ENCODE measurements at places on chromosomes 4 and X.

DNA sequence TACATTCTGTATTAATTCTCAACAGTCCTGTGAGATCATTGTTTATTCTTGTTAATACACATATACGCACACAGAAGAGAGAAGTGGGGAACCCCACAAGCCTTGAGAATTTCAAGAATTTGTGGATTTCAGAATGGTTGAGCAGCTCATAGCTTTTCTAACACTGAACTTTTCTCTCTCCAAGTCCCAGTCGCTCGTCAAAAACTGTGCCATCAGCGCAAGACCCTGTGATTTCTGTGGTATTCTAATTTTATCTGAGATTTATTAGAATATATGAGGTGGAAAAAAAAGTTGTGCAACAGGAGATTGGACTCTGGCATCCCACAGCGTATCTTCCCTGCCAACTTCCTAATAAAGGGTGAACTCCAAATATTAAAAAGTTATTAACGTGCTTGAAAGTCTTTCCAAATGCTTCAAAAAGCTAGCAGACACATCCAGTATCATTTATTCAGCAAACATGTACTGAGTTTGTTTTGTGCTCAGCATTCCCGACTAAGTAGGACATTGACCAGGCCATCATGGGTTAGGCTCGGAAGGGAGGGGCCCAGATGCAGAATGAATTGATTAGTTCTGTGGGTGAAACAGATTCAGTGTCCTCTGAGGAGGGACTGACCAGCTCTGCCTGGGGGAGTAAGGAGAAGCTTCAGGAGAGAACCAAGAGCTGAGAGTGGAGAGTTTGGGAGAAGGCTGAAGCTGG, 165.6 kb downstream of the CBR4 start:
- no peak for DNase-seq

- DNase-seq, result no peak
Measured at GRCh38 chr4:123081971-123082370, 159.6 kb upstream of the NUDT6 start.

GRCh38 chr4:146490106-146490505, 31.6 kb downstream of the SLC10A7 start:
- no peak for DNase-seq

GRCh38 chrX:39157796-39158195, 356.5 kb downstream of the MID1IP1 start:
- no peak for DNase-seq

DNA sequence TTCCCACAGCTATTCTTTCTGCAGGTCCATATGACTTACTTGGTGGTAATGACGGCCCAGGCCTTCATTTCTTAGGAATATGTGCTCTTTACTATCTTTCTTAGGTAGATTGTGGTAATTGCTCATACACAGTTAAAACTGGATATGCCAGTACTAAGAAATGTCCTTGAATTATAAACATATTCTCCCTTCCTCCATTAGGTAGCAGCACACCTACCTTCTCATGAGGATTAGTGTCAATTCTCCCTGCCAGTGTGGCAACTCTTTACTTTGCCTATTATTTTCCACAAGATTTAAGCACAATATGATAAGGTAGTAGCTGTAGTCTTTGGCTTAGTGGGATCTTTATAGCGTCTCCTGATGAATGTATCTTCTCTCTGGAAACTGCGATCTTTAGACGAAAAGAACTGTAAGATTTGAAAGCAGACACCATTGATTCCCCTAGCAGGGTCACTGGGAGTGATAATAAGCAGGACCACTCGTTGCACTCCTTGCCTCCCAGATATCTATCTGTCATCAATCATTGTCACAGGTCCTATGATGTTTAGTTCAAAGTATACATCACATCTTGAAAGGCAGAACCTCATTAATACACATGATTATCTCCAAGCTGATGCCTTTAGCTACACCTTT, 1240.7 kb downstream of the C4orf33 start:
- DNase-seq, result no peak

DNA sequence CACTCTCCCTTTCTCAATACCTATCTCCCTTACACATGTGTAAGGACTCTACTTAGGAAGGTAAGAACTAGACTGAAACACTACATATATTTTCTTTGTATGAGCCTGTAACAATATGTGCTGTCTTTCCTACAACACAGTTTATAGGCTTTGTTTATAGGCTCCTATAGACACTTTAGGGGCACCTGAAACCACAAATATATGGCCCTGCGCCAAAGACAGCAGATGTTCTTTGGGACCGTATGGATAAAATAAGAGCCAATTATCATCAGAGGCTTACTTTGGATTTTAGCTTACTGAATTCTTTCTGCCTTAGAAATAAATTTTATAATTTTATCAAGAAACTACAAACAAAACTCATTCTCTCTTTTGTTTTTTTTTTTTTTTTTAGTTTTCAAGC, 16.6 kb upstream of the CXCL3 start:
- no peak for DNase-seq

GRCh38 chrX:39144956-39145355, 343.7 kb downstream of the MID1IP1 start:
- no peak for DNase-seq

DNA sequence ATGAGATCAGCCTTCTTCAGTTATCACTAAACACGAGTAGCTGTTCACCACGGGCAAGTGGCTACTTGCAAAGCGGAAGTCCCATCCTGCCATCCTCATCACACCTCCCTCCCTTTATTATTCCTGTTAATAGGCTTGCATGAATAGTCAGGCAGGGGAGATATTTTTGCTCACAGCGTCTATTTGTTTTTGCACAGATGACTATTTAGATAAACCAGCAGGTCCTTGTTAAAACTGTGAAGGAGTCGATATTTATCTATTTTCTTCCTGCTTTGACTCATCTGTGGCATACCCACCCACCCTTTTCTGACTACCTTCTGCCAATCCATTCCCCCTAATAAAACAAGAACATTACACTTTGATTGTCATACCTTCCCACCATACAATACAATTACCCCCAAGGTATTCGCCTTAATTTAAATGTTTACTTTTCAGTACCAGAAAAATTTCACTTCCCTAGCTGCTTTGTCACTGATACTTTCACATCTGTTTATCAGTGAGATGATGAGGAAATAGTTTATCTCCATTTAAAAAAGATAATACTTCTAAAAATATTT, 96.6 kb upstream of the BANK1 start:
- DNase-seq, result no peak

DNA sequence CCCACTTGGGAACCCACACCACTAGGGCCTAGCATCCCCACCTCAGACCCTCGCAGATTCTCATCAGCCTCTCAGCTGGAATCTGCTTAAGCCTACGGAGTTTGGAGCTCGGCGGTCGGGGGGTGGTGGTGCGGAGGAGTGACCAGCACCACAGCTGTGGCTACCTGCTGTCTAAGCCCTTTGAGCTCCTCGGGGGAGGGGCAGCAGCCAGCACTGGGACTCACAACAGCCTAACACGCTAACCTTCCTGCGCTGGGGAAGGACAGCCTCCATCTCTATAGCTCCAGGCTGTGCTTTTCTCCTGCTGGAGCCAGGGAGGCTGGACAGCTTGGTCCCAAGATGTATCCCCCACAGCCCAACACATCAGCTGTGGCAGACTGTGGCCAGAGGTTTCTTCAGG, 281.5 kb downstream of the USP46 start:
- peak; percentile 10 for DNase-seq

- DNase-seq, result no peak
Measured at GRCh38 chr4:55439023-55439422, 43.3 kb downstream of the TMEM165 start.

GRCh38 chr4:153809307-153809706, 20.4 kb upstream of the SFRP2 start:
- DNase-seq, result no peak

DNA sequence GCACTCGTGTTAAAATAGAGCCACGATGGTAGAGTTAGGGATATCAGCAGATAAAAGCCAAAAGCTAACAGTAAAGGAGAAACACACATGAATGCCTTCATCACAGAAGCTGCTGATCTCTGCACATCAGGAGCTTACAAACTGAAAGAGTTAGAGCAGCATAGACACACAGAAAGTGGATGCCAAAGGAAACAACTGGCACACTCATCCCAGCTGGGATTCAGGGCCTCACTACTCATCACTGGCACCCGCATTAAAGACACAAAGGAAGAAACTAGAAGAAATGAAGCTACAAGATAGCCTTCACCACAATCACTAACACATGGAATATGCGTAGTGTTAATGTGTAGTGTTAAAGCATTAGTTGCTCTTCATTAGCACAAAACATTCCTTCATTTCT, 156.4 kb upstream of the TBL1X start:
- no peak for DNase-seq

DNA sequence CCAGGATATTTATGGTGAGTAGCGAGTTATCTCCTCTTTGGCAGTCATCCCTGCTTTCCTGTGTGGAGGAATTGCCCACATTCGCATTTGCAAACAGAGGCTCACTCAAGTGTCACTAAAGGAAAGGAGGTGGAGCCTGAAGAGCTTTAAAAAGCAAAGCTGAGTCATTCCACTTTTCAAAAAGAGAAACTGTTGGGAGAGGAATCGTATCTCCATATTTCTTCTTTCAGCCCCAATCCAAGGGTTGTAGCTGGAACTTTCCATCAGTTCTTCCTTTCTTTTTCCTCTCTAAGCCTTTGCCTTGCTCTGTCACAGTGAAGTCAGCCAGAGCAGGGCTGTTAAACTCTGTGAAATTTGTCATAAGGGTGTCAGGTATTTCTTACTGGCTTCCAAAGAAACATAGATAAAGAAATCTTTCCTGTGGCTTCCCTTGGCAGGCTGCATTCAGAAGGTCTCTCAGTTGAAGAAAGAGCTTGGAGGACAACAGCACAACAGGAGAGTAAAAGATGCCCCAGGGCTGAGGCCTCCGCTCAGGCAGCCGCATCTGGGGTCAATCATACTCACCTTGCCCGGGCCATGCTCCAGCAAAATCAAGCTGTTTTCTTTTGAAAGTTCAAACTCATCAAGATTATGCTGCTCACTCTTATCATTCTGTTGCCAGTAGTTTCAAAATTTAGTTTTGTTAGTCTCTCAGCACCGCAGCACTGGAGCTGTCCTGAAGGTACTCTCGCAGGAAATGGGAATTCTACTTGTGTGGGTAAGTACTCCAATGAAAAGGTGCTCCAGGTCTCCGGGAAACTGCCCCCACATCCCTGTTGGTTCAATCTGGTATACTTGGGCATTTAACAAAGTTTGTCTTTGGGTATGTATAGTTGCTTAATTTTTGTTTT, at the start of gene EGF:
Gene EGF (plus strand): TSS at position 178 of the 890 bp plus-strand sequence. CDS start 453 bp downstream, at position 631.
- no peak for DNase-seq

- no peak for DNase-seq
Measured at GRCh38 chr4:4724321-4724720, 135.1 kb upstream of the MSX1 start.

GRCh38 chr4:153497988-153498967, 32.1 kb downstream of the TMEM131L start:
- no peak for DNase-seq

- DNase-seq, result no peak
Measured at GRCh38 chrX:143694885-143695284, 25.7 kb downstream of the SPANXN2 start.

GRCh38 chr4:71648448-71648847, 135.4 kb downstream of the GC start:
- DNase-seq, result no peak

DNA sequence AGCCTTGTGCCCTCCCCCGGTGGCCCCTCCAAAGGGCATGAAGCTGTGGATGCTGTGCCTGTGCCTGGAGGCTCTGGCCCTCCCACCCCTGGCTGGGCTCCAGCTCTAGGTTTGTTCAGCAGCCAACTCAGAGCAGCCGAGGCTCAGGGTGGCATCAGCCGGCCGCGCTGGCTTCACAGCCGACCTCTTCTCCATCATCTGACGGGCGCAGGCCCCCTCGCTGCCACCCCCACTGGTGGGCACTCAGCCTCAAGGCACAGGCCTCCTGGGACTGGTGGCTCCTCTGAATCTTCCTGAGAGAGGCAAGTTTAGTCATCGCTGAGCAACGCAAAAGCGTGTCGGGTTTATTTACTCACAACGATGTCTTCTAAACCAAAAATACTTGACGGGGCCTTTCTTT, 46.0 kb downstream of the PCGF3 start:
- DNase-seq, result no peak

DNA sequence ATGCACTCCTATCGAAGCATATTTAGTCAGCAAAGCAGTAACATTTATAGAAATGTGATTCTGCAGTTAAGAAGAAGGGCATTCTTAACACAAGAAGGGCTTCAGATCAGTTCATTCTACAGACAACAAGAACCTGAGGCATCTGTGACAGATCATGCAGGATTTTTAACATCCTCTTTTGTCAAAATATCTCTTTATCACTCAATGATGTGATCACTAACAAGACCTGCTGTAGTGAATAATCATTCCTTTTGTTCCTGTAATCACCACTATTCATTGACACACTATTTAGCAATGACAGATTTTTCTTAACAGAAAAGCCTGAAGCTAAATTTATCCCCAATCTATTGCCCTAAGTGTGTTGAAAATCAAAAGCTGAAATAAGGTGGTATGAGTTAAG, 47.8 kb upstream of the ARHGAP24 start:
- no peak for DNase-seq

DNA sequence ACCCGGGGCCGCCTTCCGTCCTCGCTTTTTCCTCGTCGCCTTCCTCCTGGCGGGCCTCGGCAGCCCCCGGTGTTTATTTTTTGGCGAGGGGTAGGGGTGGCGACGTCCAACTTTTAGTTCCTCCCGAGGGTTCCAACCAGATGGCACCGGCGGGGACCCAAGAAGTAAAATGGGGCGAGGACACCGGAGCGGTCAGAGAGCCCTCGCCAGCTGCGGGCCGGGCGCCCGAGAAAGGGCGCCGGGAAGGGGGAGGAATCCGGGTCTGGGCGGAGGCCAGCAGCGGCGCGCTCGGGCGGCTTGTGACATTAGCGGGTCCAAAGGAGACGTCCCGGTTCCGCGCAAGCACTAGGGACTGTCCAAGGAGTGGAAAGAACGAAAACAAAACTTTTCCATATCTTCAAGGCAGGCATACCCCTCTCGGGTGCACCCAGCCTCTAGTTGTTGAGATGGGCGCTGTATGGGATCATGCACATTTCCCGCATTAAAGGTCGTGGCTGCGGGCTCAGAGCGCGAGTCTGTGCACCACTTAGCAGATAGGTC, 691 bp upstream of the USP46 start:
- DNase-seq, result peak; percentile 45

All from nephron progenitor cell (in vitro differentiated cells).